Body of pancreas (tissue), 4 donors: ENCODE measurements at places on chromosomes 1 and 21. TPM values are rescaled to one million over a fixed set of nuclear protein-coding genes. Genes with fewer than 3 reads are reported as not detected.

CFAP45 gene
- total RNA-seq: not detected

ADGRB2 gene
- total RNA-seq: 3.0 TPM

LEFTY2 gene
- 8.0 TPM for total RNA-seq

KCNJ6 gene
- total RNA-seq: under 0.01 TPM

DNA sequence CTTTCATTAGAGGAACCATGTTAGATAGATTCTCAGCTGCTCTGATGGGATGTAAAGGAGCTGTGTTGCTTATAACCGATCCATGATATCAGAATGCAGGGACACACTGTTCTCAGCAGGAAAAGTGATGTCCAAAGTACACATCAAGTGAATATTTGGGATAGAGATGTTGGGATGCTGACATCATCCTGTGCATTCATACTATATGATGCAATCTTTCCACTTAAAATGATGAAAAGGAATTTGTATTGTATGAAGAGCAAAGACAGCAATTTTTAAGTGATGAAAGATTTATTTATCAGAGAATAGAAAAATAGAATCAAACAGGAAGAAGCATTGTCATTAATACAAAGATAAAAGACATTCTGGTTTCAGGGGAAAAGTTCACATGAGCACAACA is 110.1 kb downstream of the ERG start:
- DNase-seq: no peak

- DNase-seq: no peak
Observed at GRCh38 chr1:115227346-115228082, 110.5 kb downstream of the NGF start.

GRCh38 chr1:191969290-191969689 is 189.0 kb upstream of the RGS18 start:
- no peak for DNase-seq

DNA sequence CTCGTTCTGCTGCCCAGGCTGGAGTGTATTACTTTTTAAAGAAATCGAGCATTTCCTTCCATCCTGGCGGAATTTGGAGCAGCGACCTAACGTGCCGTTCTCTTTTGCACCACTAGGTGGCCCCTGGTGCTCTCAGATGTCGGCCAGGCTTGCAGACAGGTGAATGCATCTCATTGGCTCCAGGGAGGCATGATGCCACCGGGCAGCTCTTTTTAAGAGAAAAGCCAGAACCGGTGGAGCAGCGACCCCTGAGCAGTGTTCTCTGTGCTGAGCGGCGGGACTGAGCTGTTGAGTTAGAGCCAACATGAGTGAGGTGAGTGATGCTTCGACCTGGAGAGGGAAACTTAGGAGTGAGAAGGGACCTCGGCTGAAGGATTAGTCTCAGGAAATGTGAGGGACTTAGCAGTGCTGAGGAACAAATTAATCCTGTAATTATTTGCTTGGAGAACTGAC is at the start of gene PCP4:
PCP4 (plus strand) TSS at position 241 of the 453 bp plus-strand sequence; CDS start at position 305, 64 bp downstream.
- DNase-seq: peak; percentile 58

DNA sequence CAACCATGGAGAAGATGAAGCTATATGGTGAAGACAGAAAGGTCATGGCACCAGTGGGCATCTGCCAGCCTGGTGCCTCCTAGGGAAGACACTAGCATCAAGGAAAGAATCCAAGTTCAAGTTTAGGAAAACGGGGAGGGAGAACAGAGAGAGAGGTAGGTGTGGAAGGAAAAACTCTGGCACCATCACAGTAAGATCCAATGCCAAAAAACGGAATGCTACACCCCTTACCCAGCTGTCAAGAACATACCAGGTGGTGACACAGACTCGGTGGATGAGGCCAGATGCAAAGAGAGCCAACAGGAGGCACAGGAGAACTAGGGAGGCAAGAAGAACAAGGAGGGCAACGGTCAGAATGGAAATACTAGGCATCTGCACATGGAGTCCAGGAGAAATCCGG is 3.6 kb downstream of the KRTCAP2 start:
- no peak for DNase-seq

GRCh38 chr1:6260961-6261614 is at the start of gene GPR153:
Gene GPR153 (minus strand): TSS chr1:6261098. CDS start chr1:6254905, 6,193 bp downstream.
- no peak for DNase-seq

- no peak for DNase-seq
Observed at GRCh38 chr1:183983371-183984105, 54.0 kb downstream of the COLGALT2 start.

DNA sequence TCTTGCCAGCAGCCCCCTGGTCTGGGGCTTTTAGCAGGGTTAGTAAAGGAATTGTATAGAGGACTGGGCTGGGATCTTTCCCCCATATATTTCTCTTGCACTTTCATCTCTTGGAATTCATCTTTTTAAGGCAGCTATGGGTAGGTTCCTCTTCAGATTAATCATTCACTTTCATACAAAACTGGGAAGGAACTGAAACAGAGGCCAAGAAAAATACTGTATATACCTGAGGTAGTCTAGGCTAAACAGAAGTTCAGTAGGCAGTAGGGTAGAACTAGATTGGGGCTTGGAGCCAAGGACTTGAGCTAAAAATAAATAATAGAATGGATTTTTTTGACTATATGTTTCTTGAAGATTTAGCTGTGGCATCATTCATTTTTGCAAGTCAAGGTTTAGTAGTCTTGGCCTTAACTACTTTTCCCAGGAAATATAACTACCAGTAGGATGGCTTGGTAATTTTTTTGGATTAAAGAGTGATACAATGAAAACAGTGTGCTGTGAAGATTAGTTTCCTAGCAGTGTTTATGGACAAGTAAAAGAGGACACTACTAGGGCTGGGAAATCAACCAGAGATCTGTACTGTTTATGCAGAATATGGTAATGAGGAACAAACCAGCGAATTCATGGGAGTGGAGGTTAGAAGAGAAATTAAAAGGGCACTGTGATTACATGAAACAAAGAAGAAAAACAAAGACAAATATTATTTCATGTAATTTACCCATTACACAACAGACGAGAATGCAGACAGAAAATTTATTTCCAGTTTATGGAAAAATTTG is 50.9 kb upstream of the PTGS2 start:
- DNase-seq: no peak

DNA sequence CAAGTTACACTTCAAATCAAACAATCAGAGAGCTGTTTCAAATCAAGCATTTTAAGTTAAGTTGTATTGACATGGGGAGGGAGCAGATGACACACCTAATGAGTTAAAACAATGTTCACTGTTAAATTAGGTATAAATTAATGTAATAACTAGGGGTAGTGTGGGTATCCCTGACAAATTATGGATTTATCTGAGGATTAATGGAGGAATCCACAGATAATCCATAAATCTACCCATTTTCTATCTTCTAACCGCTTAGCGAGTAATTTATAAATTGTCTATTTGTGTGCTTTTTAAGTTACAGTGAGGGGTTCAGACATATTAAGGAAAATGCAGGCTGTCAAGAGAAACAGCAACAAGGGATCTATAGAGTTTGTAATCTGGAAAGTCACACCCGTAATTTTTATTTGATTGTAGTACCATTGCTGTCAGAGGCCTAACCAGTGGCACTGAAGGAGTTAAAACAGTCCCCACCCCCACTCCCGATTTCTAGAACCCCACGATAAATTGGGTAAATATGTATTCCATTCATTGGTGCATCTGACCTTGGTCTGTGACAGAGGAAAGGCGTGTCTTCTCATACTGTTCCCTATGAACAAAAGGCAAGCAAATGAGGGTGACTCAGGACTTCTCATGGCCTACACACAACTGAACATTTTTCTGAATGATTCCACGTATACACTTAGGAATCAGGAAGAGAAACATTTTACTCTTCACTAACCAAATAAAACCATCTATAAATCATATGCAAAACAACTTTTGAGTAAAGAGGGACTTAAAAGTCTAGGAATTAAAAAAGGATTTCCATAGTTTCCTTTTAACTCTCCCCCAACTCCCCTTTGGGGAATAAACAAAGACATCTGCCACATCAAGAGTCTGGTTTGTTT is 7.4 kb downstream of the IRF2BP2 start:
- peak; percentile 67 for DNase-seq

DNA sequence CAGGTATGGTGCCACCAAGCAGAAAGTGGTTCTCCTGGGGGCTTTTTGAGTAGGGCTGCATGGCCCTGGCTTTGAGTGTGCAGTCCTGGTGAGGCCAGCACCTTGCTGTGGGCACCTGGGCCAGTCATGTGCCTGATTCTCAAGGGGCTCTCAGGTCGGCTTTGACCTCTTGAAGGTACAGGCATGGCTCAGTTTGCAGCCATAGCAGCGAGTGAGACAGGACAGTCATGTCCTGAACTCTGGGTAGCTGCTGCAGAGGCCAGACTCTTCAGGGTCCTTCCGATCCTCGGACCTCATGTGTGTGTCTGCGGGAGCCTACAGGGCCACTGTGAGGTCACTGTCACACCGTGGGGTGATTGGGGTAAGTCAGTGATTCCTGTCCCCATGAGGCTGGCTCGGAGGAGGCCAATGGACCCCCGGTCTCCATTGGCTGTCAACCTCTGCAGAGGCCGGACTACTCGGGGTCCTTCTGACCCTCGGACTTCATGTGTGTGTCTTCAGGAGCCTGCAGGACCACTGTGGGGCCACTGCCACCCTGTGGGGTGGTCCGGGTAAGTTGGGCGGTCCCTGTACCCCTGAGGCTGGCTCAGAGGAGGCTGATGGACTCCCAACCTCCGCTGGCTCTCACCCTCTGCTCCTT is 95.2 kb upstream of the C1orf174 start:
- DNase-seq: no peak

DNA sequence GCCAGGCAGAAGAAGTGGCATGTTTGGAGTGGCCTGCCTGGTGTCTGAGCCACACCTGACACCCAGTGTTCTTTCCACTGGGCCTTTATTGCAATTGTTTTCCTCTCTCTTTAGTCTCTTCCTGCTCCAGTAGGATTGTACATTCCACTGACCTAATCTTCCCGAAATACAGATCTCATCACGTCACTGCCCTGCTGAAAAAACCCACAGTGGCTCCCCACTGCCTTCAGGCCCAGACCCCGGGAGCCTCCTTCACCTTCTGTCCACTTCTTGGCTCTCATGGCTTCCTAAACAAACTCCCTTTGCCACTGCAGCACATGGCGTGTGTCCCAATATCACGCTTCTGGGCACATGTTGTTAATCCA is 25.3 kb upstream of the ATP5PO start:
- DNase-seq: no peak

- peak; percentile 52 for DNase-seq
Observed at GRCh38 chr1:67214420-67215174, 48.3 kb downstream of the IL23R start.

- DNase-seq: no peak
Observed at GRCh38 chr1:155304558-155305063, 3.4 kb upstream of the PKLR start.
